ENCODE measurements at places on chromosomes 5 and 9.

- DNase-seq: no peak
These were observed 232.0 kb downstream of the CHSY3 start for GRCh38 chr5:130136300-130136699.

DNA sequence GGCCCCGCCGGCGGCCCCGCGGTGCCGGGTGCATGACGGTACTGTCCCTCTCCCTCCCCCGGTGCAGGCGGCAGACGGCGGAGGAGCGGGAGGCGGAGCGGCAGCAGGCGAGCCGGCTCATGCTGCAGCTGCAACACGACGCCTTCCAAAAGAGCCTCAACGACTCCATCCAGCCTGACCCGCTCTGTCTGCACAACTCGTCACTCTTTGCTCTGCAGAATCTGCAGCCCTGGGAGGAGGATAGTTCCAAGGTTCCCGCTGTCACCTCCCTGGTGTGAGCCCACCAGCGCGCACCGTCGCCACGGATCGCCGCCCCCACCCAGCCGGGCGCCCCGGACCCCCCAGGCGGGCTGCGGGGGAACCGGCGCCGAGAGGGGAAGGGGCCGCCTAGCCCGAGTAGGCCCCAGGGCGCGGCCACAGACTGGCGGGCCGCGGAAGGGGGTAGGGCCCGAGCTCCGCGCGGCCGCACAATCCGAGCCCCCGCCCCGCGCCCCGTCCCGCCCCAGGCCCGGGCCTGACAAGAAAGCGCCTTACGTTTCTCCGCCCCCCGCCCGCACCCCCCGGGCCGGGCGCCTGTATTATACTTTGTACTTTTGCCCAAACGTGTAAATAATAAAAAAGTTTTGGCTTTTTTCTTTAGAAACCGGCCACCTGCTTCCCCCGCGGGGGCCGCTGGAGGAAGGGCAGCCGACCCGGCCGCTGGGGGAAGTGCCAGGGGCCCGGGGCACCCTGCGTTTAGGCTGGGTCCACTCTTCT is 2.5 kb downstream of the TLX3 start:
- DNase-seq: peak; percentile 30

DNA sequence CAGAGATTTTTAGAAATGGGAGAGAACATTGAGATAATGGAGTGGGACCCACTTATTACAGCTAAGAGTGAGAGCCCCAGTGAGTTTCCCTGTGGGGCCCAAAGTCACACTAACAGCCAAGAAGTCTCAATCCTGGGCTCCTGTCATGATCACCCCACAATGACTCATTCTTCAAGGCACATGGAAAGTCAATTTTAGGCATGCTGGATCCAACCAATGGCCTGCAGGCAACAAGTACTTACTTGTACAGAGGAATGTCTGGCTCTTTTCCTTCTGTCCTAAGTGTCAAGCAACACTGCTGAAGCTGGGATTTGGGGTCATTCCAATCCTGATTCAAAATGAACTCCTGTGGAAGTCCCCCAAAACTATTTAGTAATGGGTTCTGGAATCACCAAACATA is 123.1 kb downstream of the DROSHA start:
- DNase-seq: peak; percentile 42

GRCh38 chr5:878125-878524 is 14.5 kb downstream of the BRD9 start:
- no peak for DNase-seq

DNA sequence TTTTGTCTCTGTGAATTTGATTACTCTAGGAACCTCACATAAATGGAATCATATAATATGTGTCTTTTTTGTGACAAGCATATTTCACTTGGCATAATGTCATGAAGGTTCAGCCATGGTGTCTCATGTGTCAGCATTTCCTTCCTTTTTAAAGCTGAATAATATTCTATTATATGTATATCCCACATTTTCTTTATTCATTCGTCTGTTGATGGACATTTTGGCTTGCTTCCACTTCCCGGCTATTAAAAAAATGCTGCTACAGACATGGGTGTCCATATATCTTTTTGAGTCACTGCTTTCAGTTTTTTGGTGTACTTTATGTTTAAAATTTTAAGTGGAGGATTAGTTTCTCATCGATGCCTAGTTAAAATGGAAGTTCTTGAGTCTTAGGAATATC is 59.8 kb upstream of the C5orf63 start:
- no peak for DNase-seq

GRCh38 chr5:108036482-108036881 is 345.4 kb downstream of the FBXL17 start:
- DNase-seq: no peak

DNA sequence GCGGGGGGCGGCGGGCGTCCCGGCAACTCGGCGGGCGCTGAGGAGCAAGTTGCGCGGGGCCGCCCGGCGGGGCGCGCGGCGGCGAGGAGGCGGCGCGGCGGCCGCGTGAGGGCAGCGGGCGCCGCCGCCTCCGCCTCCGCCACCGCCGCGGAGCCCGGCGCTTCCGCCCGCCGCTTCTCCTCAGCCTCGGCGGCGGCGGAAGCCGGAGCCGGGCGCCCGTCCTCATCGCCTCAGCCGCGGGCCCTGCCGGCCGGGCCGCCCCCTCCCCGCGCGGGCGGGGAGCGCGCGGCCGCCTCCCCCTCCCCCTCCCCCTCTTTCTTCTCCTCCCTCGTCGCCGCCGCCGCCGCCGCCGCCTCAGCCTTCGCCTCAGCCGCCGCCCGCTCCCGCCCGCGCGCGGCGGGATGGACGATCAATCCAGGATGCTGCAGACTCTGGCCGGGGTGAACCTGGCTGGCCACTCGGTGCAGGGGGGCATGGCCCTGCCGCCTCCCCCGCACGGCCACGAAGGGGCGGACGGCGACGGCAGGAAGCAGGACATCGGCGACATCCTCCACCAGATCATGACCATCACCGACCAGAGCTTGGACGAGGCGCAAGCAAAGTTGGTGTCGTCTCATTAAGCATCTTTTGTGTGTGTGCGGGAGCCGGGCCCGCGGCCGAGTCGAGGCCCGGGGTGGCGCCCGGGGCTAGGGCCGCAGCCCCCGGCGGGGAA is at the start of gene PBX3:
PBX3 (plus strand) TSS at position 321 of the 712 bp plus-strand sequence.
- peak; percentile 57 for DNase-seq

GRCh38 chr5:10743526-10743925 is 17.5 kb downstream of the DAP start:
- DNase-seq: no peak

GRCh38 chr9:121220996-121221663 is 19.5 kb upstream of the RAB14 start:
- DNase-seq: no peak

DNA sequence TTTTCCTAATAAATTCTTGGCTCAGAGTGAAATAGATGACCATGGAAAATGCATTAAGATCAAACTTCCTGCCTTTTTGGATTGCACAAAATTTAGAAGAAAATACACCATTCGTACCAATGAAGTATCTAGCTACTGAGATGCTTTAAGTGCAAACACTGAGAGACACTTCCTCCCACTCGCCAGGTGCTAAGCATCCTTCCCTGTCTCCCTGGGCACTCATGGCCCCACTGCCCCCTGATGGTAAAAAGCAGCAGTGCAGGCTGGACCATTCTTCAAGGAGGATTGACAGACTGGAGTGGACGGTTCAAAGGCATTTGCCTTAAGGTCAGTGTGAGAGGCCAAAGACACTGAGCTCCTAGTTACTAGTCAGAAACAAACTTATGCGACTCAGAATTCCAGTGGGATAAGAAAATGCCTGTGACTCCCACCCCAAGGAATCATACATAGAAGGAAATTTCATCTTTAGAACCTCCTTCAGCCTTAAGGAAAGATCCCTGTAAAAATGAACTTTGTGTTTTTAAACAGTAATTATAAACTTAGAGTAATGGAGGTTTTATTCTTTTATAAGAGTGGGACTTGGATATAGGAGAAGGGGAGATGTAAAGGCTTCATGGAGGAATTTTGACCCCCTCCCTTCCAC is 86.0 kb upstream of the SLC30A5 start:
- peak; percentile 23 for DNase-seq

DNA sequence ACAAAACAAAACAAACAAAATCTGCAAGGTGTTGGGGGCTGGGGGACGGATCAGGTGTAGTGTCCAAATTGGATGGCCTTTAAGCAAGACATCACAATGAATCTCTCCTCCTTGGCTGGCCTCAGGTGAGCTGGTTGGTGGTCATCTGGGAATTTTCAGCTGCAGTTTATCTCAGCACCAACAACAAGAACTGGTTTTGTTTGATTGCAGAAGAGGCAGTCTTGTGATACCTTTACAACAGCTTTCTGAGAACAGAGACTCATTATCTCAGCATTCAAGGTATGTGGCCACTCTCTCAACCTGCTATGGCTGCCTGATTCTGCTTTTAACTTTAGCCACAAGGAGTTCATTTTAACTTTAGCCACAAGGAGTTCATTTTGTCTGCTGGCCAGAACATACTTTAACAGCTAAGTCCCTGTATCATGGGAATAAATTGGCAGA is 1543.4 kb downstream of the EFNA5 start:
- DNase-seq: no peak

DNA sequence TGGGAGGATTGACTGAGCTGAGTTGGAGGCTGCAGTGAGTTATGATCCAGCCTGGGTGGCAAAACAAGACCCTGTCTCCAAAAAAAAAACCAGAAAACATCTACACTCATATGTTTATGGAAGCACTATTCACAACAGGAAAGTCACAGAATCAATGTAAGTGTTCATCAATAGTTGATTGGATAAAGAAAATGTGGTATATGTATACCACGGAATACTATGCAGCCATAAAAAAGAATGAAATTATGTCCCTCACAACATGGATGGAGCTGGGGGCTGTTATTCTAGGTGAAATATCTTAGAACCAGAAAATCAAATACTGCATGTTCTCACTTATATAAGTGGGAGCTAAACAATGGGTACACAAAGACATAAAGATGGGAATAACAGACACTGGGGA is 2.8 kb upstream of the SLC25A2 start:
- DNase-seq: no peak

GRCh38 chr5:31407921-31408693 is 123.8 kb downstream of the DROSHA start:
- no peak for DNase-seq

DNA sequence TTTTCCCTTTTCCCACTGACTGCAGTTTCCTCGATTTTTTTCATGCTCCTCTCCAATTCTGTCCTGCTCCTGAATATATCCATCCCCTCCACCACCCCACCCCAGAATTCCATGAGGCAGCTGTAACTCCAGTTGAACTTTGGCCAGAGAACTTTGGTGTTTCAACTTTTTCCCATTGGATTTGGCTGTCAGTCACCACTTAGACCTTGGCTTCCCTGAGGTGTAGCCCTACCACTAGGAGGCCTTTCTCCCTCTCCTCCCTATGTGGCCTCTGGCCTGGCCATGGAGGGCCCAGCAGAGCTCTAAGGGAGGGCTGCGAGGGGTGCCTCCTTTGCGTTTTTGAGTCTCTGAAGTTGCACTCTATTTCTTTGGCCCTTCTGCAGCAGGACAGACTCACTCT is 261.3 kb downstream of the PIK3R1 start:
- no peak for DNase-seq

GRCh38 chr5:43006424-43007202 is 33.5 kb downstream of the ANXA2R start:
- no peak for DNase-seq

DNA sequence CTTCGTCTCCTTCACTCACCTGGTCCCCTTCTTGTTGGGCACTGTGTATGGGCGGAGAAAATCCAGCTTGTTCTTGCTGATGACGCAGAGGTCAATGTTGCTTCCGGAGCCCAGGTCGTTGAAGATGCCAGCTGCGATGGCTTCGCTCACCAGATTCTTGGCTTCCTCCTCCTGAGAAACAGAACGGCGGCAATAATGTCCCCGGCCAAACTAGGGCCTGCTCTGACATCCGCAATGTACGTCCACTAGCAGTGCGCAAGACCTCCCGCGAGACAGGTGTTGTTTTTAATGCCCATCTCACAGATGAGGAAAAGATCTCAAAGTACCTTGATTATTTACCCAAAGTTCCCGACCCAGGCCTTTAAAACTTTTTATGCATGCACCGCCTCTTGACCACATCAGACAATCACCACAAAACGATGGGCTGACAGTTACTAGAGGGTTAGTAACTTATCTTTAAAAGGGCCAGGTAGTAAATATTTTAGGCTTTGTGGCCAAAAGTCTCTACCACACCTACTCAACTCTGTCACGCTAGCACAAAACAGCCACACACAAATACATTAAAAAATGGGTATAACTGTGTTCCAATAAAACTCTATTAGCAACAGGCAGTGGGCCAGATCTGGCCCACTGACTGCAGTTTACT is 58.4 kb downstream of the PSMB7 start:
- no peak for DNase-seq

GRCh38 chr5:139844472-139845145 is 49.0 kb downstream of the PSD2 start:
- peak; percentile 72 for DNase-seq

GRCh38 chr9:6567140-6567591 is 78.4 kb downstream of the GLDC start:
- peak; percentile 75 for DNase-seq

DNA sequence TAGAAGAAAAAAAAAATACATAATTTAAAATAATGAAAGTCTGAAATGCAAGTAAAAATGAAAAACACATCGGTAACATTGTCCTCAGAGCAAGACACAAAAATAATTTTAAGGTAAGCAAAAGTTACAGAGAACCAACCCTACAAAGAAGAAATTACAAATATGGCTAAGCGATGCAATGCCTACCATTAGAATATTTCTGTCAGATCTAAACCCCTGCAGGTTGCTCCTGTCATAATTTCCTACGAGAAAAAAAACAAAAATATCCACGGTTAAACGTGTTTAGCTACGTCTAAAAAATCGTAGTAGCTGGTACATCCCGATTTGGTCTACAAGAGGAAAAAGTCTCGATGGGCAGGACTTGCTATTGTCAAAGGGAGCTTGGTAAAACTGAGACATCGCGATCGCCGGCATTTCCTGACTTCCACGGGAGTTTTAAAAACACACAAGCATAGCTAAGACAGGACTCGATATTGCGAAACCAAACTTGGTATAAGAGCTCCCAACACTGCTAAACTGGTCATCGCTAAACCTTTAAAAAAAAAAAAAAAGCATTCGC is 1.1 kb upstream of the ANXA2R start:
- peak; percentile 48 for DNase-seq

GRCh38 chr9:81411961-81412360 is 277.4 kb downstream of the TLE1 start:
- no peak for DNase-seq

GRCh38 chr9:8926461-8926860 is 1126.9 kb upstream of the DMAC1 start:
- DNase-seq: no peak

GRCh38 chr5:119338326-119338946 is 17.4 kb upstream of the TNFAIP8 start:
- no peak for DNase-seq

DNA sequence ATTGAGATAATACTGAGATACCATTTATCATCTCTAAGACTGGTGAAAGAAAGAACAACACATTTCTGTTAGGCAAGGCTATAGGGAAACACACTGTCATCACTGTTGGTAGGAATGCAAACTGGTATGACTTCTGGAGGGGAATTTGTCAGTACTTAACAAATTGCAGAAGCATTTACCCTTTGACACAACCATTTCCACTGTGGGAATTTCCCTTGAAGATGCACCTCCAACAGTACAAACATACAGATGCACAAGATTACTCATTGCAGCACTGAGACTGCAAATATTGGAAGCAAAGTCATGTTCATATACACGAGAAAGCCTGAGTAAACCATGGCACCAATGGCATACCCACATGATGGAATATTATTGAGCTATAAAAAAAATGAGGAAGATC is 17.6 kb downstream of the GM2A start:
- DNase-seq: no peak

All from MG63 (cell line).